ENCODE measurements at places on chromosomes 6 and 20.

DNA sequence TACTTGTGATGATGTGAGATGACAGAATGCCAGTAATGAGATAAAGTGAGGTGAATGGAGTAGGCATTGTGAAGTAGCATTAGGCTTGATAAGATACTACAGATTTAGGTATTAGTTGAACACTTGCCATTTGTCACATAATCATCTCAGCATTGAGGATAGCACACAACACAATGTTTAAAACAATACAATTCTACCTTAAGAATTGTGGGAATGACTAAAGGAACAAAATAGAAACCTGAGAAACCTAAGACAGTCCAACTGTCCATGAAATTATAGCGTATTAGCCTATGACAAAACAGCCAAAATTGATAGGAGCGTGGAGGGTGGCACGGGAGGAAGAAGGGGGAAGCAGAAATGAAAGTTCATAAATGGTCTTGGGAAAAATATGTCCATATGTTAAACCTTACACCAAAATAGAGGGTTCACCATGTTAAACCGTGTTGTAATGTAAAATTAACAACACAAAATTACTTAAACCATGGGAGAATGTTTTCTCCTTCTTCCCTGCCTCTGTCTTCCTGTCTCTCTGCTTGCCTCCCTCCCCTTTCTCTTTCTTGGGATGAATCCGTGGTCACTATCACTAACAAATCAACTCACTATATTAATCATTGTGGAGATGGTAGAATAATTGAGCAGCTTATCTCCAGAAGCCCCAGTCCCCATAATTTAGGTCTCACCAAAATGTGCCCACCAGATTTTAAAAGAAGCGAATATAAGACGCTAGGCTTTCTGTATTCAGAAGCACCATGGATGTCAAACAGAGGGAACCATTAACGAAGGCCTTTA, 33.0 kb upstream of the HFE start:
- no peak for DNase-seq

GRCh38 chr6:23420659-23421350, 705.2 kb upstream of the NRSN1 start:
- DNase-seq, result no peak

GRCh38 chr20:47304287-47304686, 52.2 kb downstream of the ZMYND8 start:
- DNase-seq, result no peak

DNA sequence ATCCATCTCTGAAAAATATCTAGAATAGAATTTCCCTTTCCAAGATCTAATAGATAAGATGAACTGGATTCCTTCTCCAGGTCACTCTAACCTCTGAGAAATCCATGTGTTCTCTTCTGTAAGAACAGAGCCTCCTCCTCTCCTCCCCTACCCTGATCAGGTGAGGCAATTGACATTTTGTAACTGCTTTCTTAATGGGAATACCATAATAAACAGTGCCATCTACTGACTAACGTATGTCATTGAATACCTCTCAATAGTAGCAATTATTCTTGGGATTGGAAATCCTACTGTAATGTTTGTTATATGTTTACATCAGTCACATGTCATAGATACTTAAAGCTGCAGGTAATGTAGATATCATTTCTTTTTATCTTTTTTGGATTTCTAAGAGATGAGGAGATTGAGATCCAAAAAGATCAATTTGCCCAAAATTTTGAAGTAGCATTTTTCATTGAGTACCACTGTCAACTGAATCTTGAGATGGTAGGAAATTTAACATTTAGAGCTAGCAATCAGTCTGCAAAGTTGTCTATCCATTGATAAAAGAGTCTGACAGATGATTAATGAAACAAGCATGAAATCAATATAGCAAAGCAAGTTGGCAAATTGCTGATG, 365.8 kb upstream of the HSF2 start:
- peak; percentile 77 for DNase-seq

DNA sequence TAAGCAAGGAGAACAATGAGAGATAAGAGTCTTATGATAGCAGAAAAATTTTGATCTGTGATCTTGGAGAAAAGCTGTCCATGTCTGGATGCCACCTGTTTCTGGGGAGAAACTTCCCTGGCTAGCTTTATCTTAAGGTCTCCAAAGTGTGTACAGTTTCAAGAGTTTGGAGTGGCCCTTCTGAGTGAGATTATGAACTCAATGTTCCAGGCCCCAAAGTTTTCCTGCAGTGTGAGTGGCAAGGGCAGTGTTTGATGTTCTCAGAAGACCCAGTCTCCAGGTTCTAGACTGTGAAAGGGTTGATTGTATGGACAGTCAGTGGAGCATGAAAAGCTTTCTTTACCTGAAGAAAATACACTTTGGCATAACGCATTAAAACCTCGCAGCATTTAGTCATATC, 121.7 kb downstream of the OLIG3 start:
- no peak for DNase-seq

Measured in NCI-H524 (cell line).